Stimulated activated CD4-positive, alpha-beta T cell treated with anti-CD3 and anti-CD28 coated beads, TNF-alpha, amount 100 ng/mL, for 1 hour (primary cell): ENCODE measurements at places on chromosomes 16 and 17.

GRCh38 chr16:11857161-11857560 lies 5.8 kb upstream of the RSL1D1 start:
- DNase-seq: no peak

DNA sequence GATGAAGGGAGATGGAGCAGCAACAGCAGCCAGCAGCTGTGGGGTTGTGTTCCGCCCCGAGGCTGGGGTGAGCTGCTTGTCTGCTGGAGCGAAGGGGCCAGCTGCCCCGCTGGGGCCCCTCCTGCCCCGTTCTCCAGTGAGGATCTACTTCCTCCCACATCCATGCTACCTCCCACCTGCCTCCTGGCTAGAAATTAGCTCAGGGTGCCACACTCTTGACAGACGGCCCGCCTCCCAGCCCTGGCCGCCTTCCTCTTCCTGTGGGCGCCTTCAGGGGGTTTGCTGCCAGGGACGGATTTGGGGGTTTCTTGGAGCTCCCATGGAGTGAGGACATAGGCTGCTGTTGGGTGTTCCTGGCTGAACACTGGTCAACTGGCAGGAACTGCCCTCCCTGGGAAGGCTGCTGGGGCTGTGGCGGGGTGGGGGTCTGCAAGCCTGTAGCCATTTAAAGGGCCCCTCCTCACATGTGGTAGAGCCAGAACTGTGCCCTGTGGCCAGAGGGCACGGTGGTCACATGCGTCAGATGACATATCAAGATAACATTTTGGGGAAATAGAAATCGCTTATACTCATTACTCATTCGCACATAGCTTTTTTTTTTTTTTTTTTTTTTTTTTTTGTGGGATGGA lies 13.1 kb downstream of the TBC1D24 start:
- DNase-seq: no peak

- DNase-seq: no peak
Measured at GRCh38 chr16:23668873-23669272, 9.8 kb upstream of the PLK1 start.

DNA sequence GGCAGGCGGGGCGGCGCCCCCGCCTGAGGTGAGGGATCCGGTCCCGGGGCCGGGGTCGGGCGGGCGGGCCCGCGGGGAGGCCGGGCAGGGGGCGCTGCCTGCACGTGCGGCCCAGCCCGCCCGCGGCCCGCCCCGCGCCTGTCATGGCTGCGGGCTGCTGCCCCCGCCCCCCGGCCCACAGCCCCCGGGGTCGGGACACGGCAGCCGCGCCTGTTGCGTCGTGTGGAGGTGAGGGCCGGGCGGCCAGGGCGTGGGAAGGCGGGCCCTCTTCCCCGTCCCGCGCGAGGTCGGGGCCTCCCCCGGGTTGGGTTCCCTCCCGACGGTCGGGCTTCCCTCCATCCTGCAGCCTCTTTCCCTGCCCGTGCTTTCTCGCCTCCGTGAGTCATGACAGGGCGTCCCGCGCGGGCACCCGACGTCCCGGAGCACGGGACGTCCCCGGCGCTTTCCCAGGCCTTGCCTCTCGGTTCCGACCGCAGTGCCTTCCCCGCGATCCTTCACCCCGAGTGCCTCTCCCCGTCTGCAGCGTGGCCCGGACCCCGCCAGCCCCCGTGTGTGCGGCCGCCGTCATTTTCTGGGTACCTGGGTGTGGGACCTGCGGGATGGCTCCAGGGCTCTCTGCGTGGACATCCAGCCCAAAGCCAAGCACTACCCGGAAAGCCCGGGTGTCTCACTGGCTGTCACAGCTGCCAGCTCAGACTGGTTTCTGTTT lies 76.7 kb downstream of the CHD9 start:
- no peak for DNase-seq

DNA sequence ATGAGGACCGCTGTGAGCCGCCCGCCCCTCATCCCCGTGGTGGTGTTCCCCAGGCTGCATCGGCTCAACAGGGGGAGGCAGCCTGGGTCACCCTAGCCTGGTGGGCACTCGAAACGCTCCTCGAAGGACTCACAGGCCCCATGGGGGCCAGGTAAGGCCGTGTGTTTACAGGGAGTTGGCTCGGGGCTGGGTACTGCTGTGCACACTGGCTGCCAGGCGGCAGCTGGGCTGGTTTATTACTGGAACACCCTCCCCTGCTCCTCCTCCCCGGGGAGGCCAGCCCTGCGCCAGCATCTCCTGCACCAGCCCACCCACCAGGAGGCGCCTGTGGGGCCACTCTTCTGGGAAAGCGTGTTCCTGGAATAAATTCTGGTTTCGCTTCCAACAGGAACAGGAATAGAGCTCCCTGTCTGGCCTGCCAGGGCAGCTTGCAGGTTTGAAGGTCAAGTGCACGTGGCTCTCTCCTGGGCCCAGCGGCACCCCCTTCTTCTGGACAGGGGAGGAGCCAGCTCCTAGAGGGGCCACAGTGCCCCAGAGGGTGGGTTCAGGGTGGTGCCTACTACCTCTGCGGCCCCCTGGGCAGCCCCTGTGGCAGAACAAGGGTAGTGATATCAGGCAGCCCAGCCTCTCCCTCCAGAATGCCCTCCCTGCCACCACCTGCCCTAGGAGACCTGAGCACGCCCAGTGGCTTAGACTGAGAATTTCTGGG lies 11.3 kb downstream of the MCRIP1 start:
- no peak for DNase-seq

GRCh38 chr16:82643936-82644630 lies 17.3 kb downstream of the CDH13 start:
- no peak for DNase-seq

- DNase-seq: no peak
Measured at GRCh38 chr17:83150369-83151055, 71.1 kb downstream of the METRNL start.

DNA sequence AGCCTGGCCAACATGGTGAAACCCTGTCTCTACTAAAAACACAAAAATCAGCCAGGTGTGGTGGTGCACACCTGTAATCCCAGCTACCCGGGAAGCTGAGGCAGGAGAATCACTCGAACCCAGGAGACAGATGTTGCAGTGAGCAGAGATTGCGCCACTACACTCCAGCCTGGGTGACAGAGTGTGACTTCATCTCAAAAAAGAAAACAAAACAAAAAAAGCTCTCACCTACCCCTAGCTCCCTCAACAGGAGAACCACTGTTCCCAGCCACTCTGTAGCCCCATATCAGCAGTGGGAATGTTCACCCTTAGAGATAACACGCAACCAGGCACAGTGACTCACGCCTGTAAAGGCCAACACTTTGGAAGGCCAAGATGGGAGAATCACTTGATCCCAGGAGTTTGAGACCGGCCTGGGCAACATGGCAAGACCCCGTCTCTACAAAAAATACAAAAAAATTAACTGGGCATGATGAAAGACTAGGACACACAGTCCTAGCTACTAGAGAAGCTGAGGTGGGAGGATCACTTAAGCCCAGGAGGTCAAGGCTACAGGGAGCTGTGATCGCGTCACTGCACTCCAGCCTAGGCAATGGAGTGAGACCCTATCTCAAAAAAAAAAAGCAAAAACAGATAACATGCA lies 5.4 kb downstream of the TMC8 start:
- DNase-seq: no peak

DNA sequence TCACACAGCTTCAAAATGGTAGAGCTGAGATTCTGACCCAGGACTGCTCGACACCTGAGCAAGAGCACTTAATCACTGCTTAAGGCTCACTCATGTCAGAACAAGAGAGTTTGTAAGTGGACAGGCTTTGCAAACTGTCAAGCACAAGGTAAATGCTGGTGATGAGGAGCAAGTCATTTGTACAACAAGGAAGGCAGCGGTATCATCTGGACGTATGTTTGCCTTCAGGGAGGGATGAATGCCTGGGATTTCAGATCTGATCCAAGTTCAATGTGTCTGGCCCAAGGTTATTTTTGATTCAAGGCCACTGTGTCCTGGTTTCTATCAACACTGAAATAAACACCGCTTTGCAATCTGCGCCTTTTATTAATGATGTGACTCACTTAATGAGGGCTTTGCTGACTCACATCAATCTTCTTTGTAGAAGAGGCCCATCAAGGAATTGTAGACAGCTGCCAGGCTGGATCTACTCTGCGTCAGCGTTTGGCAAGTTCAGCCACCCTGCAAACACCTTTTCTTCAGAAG lies 174.4 kb upstream of the HS3ST3A1 start:
- no peak for DNase-seq

GRCh38 chr17:30253312-30253711 lies 17.8 kb upstream of the SLC6A4 start:
- DNase-seq: no peak

GRCh38 chr17:80839026-80839345 lies 152.7 kb upstream of the CHMP6 start:
- DNase-seq: no peak

- no peak for DNase-seq
Measured at GRCh38 chr17:2344528-2344927, 7.2 kb downstream of the SGSM2 start.

DNA sequence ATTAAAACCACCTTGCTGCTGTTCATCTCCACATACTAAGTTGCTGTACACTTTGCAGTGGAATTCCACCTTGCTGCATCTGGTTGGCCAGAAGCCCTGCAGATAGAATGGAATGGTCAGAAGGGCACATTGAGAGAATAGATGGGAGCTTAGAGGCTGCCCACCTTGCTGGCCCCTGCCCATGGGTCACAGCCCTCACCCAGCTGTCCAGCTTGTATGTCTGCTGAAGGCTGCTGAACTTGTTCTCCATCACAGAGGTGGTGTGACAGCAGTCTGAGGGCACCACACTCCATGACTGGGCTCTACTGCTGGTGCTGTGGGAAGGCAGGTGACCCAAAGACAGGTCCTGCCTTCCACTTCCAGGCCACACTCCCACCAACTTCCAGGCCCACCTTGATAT lies 1755.4 kb downstream of the TP53TG3F start:
- no peak for DNase-seq

- no peak for DNase-seq
Measured at GRCh38 chr17:59498530-59499307, 66.7 kb upstream of the DHX40 start.

- no peak for DNase-seq
Measured at GRCh38 chr16:48371393-48371780, 13.8 kb downstream of the SIAH1 start.

GRCh38 chr17:8888704-8889302 lies 21.3 kb upstream of the PIK3R6 start:
- DNase-seq: no peak

GRCh38 chr17:76435751-76436150 lies 17.2 kb downstream of the UBE2O start:
- DNase-seq: no peak

DNA sequence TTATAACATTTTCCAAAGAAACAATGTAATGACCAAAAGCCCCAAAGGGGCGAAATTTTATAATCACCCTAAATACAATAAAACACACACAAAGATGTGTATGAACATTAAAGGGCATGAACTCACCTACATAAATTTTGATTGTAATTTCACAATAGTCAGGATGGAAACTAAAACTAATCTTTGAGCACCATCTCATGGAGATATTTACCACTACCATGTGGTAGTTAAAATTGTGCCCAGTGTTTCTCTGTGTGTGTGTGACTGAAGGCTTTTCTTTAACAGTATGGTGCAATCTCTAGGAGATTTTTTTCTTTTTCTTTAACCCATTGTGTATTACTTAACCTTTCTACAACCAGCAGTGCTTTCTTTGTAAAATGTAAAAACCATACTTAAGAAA lies 19.7 kb upstream of the MEIOC start:
- DNase-seq: no peak

GRCh38 chr16:79150632-79151310 lies 449.8 kb downstream of the MAF start:
- no peak for DNase-seq
